Activated CD4-positive, alpha-beta T cell treated with anti-CD3 and anti-CD28 coated beads, Interleukin-2, amount 50 U/mL, for 48 hours (primary cell): ENCODE measurements at places on chromosomes 2 and 18.

DNA sequence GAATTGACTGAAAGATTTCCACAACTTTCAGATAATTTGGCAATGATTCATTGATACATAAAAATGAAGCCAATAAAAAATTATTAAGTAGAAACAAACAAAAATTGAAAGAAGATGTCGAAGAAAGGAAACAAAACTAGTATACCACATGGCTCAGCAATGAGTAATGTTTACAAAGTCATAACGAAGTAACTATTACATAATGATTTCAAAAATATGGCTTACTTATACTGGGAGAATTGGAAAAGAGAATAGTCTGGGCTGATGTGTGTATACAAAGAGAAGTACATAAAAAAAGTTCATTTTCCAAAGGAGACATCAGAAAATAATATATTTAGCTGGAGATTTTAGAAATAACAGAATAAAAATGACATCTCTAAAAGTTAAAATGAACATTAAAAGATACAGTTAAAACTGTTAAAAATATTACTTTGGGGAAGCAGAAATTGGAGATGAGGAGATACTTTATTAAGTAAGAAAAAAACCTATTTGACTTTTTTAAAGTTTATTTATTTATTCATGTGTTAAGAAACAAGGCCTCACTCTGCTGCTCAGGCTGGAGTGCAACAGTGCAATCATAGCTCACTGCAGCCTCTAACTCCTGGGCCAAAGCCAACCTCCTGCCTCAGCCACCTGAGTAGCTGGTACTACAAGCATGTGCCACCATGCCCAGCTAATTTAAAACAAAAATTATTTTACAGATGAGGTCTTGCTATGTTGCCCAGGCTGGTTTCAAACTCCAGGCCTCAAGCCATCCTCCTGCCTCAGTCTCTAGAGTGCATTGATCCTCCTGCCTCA lies 409.7 kb upstream of the PIK3C3 start:
- no peak for DNase-seq

- peak; percentile 66 for DNase-seq
Observed at GRCh38 chr2:40554665-40555294, 102.9 kb upstream of the SLC8A1 start.

GRCh38 chr2:38065502-38066135 lies 10.3 kb downstream of the CYP1B1 start:
- DNase-seq: no peak

- no peak for DNase-seq
Observed at GRCh38 chr18:24006712-24007313, 7.7 kb upstream of the TTC39C start.

DNA sequence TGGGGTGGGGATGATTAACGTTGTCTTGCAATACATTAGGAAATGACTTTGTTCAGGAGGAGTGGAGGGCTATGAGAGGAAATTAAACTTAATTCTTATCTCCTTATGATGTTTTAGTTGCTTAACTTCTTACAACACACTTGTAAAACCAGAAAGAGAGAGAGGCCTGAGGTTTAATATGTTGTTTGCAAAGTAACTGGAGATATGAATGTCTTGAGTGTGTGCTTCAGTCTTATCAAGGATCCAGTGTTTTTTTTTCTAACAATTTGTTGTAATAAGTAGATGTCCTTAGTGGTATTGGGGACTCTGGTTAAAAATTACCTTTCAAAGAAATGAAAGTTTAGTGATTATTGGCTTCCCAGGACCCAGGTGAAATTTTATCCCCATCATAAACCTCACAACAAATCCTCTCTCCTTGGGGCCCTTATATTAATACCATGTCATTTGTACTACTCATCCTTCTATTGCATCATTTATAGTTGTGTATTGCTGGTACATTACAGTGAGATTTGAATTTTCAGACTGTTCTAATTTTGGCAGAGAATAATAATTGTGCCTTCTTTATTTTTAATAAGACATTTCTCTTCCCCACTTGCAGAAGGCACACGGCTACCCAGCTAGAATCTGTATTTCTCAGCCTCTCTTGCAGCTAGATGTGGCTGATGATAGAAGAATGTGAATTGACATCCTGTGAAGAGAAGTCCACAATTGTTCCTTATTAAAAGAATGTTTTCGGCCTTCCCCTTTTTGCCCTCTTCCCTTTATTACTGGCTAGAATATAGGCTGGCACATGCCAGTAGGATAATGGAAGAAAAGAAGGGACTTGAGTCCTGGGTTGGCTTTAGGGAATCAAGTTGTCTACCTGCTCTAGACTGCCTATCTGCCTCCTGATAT lies 91.9 kb upstream of the CXCR4 start:
- DNase-seq: no peak

DNA sequence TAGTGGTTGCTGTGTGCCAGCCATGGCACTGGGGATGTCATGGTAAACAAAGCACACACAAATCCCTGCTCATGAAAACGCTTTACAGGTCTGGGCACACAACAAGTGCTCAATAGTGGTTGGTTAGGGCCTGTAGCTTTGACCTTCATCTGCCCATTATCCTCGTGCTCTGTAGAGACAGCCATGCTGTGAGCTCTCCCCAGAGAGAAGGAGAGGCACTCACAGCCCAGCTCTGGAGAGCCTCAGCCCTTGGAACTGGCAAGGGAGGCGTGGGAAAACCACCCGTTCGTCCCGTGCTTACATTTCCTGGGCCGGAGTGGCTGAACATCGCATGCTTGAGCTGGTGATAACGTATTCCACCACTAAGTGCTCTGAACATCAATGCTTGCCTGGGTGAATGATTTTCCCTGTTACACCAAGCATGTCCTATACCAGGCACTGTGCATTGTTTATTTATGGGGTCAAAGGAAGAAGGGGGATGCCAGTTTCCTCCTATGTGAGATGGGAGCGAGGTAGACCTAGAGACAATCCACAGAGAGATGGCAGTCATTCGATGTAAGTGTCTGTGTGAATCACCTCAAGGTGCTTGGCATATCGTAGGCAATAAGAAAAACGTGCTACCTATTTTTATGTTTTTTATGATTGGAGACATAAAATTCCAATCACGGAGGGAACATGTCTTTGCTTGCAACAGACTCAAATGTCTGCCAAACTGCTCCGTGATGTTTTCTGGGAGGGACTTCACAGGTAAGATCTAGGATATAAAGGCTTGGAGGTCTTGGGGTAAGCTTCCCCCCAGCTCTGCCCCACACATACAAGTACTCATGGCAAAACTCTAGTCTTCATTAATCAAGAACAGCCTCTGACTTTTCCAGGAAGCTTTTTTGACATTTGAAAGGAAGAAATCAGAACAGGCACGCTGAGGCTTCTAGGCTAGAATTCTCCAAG lies 75.5 kb downstream of the DDX1 start:
- DNase-seq: no peak

- DNase-seq: no peak
Observed at GRCh38 chr2:232875256-232876121, 5.4 kb downstream of the SNORC start.

- no peak for DNase-seq
Observed at GRCh38 chr2:236673823-236674185, 104.2 kb downstream of the ACKR3 start.

DNA sequence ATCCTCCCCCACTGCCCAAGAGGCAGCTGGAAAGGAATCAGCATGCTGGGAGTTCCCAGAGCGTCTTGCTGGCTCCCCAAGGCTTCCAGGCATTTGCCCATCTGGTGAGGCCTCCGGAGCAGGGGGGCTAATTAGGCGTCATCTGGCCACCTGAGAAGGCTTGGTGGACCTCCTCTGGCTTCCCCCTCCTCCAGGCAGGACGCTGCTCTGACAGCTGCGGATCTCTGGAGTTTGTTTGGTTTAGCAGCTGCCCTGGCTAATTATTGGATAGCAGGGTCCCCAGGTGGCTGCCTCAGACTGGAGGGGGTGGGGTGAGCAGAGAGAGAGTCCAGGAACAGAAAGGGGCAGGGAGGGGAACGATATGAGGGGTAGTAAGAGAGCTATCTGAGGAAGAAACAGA lies 425.2 kb upstream of the MEX3C start:
- no peak for DNase-seq

- DNase-seq: no peak
Observed at GRCh38 chr2:27306136-27306535, 2.1 kb downstream of the UCN start.
